ENCODE measurements at places on chromosomes 2 and 18. TPM values are rescaled to one million over a fixed set of nuclear protein-coding genes. Genes with fewer than 3 reads are reported as not detected.

Gene GAREM1
- 10.3 TPM for total RNA-seq

Gene MLPH
- 394 TPM for total RNA-seq

GRCh38 chr2:205564346-205565141 is 117.8 kb upstream of the NRP2 start:
- H3K4me1 ChIP-seq, result no peaks in the 10 kb centered on the region
- DNase-seq, result no peak
- H3K27me3 ChIP-seq, result no peaks in the 10 kb centered on the region
- H3K4me3 ChIP-seq, result no peak overlapping the region
- no peaks in the 10 kb centered on the region for H3K36me3 ChIP-seq

Gene MAP2
- 22.6 TPM for total RNA-seq

- H3K27me3 ChIP-seq, result no peaks in the 10 kb centered on the region
- H3K27ac ChIP-seq, result no peak overlapping the region
- no peak for DNase-seq
- no peaks in the 10 kb centered on the region for H3K36me3 ChIP-seq
These were observed 192.4 kb downstream of the SPAG16 start for GRCh38 chr2:213476641-213477040.

Gene CCDC68
- 20.2 TPM for total RNA-seq

Measured in lower lobe of right lung (tissue), 2 donors.